ENCODE measurements at places on chromosomes 4 and X. TPM values are rescaled to one million over a fixed set of nuclear protein-coding genes. Genes with fewer than 3 reads are reported as not detected.

DNA sequence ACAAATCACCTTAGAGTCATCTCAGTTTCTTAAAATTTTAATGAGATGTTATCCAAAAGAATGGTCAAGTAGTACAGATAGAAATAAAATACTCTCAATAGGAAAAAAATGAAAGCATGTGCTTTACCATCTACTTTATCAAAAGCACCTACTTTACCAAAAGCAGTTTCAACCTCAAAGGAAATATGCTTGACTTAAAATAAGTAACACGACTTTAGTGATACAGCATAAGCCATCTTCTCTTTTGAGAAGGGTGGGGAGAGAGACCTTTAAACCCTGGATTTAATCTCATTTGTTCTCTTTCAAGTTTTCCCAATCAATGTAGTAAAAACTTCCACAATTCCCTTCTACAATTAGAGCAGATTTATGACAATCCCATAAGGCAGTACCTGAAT, 26.5 kb downstream of the OTUD4 start:
- no peak for DNase-seq

DNA sequence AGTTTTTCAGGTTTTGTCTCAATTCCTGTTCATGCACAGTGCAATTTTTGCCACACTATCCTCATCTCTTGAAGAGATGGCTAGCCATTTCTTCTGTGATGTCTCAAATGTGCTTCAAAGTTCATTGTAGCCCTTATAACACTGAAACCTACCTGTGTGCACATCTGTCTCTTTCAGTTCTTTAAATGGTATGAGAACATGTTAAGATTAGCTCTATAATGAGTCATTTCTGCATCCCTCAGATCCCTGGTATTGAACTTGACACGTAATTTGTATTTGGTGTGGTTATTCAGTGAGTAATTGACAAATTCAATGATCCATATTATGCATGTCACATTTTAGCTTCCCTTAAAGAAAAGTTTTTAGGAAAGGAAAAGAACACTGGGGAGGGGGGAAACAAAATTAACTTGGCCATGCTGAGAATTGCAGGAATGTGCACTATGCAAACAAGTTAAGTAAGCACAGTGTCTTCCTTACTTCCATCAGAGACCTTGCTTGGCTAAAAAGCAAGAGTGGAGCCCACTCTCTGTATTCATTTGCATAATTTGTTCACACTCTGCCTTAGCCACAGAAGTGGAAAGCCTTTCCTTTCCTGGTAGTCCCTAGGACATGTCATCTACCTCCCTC, 659.8 kb upstream of the MAGEB2 start:
- no peak for DNase-seq

DNA sequence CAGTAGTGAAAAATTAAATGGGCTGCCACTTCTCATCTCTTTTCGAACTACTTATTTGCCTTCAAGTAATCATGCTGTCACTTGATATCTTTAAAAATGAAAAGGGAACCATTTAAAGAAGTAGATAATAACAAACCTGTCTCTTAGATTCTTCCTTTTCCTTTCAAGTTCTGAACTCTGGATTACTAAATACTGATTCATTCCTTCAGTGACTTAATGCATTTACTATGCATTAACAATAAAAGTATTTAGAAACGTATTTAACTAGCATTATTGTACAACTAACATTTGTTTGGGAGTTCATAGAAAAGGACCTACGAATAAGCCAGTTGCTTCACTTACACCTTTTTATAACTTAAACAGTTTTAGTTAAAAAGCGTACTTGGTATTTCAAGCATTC, 61.1 kb upstream of the RAB33B start:
- DNase-seq = no peak

- DNase-seq = no peak
These were observed 6.3 kb upstream of the SGMS2 start for GRCh38 chr4:107818301-107818910.

DNA sequence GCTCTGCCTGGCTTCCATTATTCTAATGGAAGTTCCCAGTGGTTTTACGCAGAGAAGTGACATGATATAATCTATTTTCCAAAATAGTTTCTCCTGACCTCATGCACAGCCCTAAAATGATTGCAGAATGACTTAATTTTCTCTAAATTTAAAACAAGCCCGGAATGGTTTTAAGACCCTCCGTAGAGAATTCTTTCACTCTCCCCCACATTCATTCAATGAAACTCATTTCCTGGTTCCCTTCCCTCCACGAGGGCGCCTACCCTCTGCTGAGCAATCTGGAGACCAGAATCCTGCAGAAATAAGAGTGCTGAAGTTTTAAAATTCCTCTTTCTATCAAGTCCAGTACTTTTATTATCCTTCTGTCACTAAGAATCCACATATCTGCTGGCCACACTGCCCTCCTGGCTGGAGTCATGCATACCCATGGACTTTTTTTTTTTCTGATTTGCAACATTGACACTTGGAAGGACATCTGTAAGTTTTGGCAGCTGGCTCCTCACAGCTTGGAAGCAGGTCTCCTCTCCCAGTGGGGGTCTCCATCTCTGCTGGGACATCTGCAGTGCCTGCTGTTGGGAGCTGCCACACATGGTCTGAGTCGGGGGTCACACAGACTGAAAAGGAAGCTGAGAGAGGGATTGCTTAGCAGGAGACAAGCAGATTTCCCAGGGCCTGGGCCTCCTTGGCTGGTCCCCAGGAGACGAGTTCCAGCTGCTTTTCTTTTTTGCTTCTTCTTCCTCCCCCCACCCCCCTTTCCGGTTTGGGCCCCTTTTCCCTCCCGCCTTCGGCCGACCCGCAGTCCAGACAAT, 86.1 kb downstream of the SOWAHB start:
- DNase-seq = no peak

SLIT2 gene
- not detected for total RNA-seq

RBMXL3 gene
- total RNA-seq = not detected

NXF3 gene
- not detected for total RNA-seq

SPANXA1 gene
- not detected for total RNA-seq

Data from activated naive CD4-positive, alpha-beta T cell treated with anti-CD3 and anti-CD28 coated beads for 36 hours (primary cell).